ENCODE measurements at places on chromosomes 5 and 9.

DNA sequence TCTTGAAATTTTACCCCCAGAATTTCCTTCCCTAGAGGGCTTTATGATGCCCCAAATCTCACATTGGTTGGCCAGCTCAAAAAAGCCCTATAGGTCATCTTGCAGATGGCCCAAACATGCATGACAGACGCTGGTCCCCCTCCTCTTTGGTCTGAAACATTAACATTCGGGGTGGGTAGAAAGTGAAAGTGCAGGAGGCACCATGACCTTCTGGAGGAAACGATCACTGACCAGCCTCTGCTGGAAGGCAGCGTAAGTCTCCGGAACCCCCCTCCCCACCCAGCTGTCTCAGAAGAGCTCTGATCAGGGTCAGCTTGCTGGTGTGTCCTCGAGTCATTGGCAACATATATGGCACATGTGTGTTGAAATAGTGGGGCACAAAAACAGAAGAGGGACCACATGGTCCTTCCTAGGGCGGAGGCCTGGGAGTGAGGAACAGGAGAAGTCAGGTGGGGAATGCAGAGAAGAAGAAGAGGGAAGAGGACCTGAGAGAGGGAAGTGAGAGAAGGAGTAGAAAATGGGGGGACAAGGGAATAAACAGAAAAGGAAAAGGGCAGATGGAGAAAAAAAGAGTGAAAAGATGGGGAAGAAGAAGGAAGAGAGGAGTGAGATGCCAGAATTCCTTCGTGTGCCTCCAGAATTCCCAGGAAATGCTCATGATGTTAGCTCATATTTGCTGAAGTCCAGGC lies 46.2 kb downstream of the IL31RA start:
- DNase-seq: no peak

- DNase-seq: no peak
Measured at GRCh38 chr9:130156672-130157071, 15.5 kb upstream of the NCS1 start.

DNA sequence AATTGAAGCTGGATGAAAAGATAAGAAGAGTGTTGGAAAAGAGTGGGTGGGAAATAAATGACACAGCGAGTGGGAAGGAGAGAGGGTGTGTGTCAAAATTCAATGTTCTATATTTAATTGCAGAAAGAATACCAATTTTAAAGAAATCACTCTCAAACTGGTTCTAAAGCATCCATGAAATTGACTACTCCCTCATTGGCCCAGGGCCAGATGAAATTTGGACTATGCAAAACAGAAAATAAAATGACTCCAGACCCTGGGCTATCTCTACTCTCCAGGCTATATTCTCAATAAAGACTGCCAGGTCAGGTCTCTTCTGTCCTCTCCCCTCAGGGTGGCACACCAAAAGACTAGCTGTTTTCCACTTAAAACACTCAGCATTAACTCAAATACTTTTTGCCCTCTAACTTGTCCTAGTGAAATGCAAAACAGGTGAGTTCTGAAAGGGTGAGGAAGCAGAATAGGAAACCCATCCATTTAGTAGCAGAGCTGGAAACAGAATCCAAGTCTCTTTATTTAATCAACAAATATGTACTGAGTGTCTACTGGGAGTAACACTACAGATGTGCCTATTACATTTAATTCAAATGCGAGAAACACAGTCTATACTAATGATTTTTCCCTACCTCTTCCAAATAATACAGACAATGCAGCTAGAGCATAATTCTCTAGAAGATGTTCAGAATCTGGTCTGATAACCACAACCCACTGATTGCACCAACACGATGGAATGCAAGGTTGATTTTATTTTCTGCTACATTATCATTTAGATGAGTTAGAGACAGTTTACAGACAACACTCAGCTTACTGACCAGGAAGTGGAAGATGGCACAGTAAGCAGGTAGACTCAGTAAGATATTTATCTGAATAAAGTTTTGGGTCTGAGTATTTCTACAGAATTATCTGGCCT lies 42.1 kb downstream of the EFCAB9 start:
- DNase-seq: no peak

- no peak for DNase-seq
Measured at GRCh38 chr9:21754741-21755140, 47.7 kb upstream of the MTAP start.

- no peak for DNase-seq
Measured at GRCh38 chr9:91098203-91098850, 263.4 kb downstream of the AUH start.

- DNase-seq: no peak
Measured at GRCh38 chr9:74577956-74578355, 80.8 kb downstream of the RORB start.

GRCh38 chr5:1983919-1984695 lies 101.4 kb upstream of the IRX4 start:
- DNase-seq: no peak

DNA sequence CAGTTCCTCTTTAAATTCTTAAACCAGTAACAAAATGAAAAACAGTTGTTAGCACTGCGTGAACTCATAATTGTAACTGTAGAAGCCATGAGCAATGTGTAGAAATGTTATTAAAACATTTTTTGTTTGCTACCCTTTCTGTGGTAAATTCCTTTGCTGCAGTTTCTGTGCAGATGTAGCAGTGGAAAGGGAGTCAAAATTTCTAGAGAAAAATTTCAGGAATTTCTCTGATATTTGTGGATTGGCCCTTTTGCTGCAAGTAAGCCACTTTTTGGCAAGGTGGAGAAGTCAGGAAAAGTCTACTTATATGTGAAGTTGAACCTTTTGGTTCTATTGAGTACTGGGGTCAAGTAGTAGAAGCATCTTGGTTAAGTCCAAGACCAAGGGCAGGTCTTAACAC lies 10.1 kb downstream of the FBXL7 start:
- DNase-seq: no peak

- DNase-seq: no peak
Measured at GRCh38 chr5:107640568-107640967, 30.2 kb downstream of the EFNA5 start.

- no peak for DNase-seq
Measured at GRCh38 chr5:166412191-166412590, 1879.3 kb upstream of the WWC1 start.

GRCh38 chr9:89920951-89921350 lies 316.1 kb downstream of the GADD45G start:
- no peak for DNase-seq

DNA sequence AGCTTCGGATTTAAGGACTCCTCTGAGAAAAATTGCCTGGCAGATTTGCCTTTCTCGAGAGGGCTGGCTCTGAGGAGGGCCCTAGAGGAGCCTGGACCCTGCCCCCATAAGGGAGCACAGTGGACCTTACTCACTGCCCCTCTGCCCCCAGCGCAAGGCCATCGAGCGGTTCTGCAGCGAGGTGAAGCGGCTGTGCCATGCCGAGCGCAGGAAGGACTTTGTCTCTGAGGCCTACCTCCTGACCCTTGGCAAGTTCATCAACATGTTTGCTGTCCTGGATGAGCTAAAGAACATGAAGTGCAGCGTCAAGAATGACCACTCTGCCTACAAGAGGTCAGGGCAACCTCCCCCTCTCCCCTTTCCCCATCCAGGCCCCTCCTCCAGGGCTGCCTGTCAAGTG lies 34.6 kb downstream of the CYFIP2 start:
- DNase-seq: no peak

DNA sequence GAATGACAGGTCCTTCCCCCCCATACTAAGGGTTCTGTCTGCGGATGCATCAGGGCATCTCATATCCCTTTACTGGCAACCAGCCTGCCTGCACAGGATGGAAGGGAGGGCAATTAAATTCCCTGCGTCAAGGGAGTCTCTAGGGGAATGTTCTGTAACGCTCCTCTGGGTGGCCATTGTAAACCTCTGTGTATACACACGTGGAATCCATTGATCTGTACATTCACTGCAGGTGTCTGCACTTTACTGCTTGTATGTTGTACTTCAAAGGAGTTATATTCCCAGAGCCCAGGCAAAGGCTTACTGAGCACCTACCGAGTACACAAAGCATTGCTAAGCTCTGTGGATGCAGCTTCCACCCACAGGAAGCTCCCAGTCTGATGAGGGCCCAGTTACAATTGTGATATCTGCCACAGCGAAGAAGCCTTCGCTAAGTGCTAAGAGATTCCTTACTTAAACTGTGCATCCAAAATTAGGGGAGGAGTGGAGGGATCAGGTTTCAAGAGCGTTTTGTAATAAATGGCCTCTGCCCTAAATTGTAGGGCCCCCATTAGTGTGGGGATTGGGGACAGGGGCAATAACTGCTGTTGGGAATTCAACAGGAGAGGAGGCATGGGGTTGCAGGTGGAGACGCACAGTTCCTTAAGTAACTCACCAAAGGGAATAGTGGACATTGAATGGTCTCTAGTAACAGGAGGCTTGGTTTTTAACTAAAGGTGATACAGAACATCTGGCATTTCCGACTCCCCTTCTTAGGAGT lies 1.5 kb upstream of the RETREG1 start:
- no peak for DNase-seq

- DNase-seq: no peak
Measured at GRCh38 chr9:127856729-127857116, 2.3 kb upstream of the ENG start.

DNA sequence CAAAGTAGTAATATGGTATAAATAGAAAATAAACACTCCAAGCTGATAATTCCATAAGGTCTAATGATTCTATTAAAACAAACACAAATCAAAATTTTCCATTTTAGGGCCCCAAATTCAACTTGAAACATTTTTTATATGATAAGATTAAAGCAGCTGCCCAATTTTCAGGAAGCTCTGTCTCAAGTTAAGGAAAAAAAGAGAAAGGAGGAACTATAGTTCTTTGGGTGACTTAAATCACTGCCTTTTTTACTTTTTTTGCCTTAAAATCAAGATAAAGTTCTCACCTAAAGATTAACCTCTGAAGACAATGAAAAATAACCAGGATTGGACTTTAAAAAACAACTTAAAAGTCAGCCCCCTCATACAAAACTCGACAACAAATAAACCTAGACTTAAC lies 76.0 kb upstream of the IFNE start:
- DNase-seq: no peak

- peak; percentile 8 for DNase-seq
Measured at GRCh38 chr5:173329491-173330337, 1.5 kb upstream of the STC2 start.

GRCh38 chr5:66277981-66278380 lies 133.9 kb downstream of the SREK1 start:
- DNase-seq: no peak

- no peak for DNase-seq
Measured at GRCh38 chr9:30280229-30280900, 2104.1 kb upstream of the ACO1 start.

DNA sequence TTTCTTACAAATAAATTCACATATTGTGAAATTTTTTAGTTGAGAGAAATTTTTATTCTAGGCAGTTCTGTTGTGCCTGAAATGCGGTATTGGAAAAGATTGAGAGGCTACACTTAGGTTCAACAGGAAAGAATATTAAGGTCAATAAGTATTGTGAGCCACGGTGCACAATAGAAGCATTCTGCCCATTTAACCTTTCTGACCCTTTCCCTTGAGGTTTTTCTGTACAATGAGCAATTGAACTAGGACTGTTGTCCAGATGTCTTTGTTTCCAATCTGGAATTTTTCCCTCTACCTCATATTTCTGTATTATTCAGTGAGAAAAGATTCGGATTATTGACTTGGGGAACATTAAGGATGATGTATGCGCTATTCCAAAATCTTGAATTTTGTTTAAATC lies 205.2 kb downstream of the NR3C1 start:
- DNase-seq: no peak

DNA sequence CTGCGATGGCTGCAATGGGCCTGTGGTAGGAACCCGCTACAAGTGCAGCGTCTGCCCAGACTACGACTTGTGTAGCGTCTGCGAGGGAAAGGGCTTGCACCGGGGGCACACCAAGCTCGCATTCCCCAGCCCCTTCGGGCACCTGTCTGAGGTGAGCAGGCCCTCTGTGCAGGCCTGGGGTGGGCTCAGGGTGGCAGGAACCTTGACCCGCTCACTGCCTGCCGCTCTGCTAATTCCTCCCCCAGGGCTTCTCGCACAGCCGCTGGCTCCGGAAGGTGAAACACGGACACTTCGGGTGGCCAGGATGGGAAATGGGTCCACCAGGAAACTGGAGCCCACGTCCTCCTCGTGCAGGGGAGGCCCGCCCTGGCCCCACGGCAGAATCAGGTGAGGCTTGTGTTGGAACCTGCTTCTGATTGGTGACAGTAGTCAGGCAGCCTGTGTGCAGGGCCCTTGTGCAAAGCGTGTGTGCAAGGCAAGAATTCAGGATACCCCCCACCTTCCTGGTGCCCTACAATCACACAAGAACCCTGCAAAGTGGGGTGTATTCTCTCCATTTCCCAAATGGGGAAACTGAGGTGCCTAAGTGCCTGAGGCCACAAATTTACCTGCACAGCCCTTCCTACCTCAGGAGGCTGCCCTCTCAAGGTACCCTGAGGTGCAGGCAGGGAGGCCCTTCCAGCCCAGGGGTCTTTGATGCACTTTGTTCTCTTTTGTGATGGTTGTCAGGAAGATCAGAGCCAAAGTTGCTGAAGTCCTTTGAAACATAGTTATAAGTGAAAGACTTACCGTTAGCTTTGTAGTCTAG lies 3.4 kb downstream of the SQSTM1 start:
- DNase-seq: no peak

DNA sequence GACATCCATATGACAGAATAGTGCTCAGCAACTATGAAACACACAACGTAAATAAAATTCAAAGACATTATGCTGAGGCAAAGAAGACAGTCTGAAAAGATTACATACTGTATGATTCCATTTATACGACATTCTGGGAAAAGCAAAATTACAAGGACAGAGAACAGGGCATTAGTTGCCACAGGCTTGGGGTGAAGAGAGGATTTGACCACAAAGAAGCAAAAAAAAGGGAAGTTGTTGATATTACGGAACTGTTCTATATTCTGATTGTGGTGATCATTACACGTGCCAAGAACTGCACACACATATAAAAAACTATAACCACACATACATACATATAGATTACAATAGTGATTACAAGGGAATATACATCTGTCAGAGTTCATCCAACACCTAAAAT lies 24.1 kb downstream of the CDK5RAP2 start:
- no peak for DNase-seq

DNA sequence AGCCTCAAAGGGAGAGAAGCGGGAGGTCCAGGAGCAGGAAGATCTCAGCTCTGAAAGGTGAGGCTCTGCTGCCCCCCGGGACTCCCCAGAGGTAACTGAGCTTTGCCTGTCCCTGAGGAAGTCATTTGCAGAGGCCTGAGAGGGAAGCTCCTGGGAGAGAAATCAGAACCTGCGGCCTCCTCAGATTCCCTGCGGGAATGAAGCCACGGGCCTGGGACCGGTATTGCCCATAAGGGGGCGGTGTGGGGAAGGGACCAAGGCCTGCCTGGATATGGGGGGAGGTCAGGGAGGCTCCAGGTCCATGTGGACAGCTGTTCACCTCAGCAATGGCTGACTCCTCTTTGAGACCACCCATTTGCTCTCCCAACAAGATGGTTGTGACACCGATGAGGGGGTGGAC lies 1.3 kb downstream of the SPATA31E1 start:
- no peak for DNase-seq

DNA sequence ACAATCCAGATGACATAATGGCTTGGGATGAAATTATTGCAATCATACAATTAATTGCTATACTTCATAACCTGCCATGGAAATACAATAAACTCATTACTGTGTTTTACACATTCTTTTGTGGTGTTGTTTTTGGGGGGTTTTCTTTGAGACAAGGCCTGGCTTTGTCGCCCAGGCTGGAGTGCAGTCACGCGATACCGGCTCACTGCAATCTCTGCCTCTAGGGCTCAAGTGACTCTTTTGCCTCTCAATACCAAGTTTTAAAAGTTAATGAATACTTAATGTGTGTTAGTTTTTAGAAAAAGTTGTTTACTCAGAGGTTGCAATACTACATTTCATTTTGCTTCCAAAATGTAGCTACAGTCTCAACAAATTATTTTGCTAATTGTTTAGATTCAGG lies 598.4 kb downstream of the CHSY3 start:
- DNase-seq: no peak

GRCh38 chr9:87095951-87096350 lies 148.6 kb upstream of the GAS1 start:
- DNase-seq: no peak
